ENCODE measurements at places on chromosomes 12 and 14.

DNA sequence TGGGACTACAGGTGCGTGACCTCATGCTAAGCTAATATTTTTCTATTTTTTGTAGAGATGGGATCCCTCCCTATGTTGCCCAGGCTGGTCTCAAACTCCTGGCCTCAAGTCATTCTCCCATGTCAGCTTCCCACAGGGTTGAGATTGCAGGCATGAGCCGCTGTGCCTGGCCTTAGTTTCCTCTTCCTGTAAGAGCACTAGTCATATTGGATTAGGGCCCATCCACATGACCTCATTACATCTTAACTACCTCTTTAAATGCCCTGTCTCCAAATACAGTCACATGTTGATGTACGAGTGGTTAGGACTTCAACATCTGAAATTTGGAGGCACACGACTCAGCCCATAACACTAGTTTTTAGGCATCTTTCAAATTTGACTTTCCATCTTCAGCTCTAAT is 72.2 kb upstream of the RASSF3 start:
- no peak for DNase-seq

GRCh38 chr14:33464254-33464962 is 486.5 kb downstream of the EGLN3 start:
- DNase-seq: no peak

DNA sequence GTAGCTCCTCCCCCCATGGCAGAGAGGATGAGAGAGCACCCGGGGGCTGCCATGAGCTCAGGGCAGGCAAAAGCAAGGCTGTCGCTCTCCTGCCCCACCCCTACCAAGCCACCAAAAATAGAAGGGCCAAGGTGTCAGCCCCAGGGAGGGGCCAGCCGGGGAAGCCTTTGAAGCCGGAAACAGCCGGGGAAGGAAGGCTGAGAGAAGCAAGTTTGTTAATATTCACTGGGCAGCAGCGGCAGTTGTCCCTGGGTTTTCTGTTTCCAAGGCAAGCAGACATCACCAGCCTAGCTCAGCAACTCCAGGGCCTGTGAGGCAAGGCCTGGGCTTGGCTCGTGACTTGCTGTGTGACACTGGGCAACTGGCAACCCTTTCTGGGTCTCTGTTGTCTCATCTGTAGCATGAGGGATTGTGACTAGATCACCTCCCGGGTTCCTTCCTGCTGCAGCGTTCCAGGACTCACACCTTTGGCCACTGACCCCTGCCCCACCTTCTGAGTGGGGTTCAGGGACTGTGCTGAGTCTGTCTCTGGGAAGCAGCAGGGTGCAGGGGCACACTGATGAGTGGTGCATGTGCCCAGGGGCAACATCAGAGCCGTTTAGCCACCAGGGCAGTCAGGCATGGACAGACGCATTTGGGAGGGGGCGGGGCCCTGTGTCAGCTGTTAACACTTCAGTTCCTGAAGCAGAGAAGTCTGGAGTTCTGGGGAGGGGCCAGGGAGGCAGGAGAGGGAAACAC is 24.3 kb downstream of the SYNDIG1L start:
- DNase-seq: peak; percentile 70

- DNase-seq: no peak
Observed at GRCh38 chr12:112741106-112741505, 50.4 kb upstream of the RPH3A start.

DNA sequence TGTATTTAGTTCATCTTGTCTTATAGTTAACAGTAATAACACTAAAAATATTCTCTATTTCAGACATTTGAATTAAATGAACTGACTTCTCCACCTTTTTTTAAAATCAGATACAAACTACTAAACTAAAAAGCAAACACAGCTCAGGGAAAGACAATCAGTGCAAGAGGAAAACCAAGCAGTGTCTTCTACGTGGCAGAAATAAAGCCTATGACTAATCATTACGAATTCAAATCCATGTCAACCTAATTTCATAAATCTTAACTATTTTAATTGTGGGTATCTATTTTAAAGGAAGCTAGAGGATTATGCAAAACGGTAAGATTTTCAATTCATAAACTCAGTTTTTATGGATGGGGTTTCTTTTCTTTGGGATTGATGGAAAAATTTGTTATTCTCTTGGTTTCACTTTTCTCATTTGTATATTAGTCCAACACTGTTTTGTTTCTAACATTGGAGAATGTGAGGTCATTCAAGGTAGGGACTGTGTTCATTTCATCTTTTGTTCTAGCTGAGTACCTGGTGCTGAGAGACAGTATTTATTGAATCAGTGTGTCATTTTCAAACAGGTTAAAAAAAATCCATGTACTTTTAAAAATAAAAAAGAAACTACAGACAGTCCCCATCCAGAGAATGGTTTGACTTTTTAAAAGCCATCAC is 12.8 kb upstream of the PALS1 start:
- no peak for DNase-seq

GRCh38 chr12:122346054-122346453 is 76.4 kb downstream of the CLIP1 start:
- no peak for DNase-seq

GRCh38 chr14:72825486-72825885 is 68.4 kb downstream of the DPF3 start:
- no peak for DNase-seq

GRCh38 chr14:95475540-95476240 is 40.8 kb downstream of the SYNE3 start:
- DNase-seq: no peak

GRCh38 chr12:42039176-42039575 is 105.5 kb downstream of the GXYLT1 start:
- DNase-seq: no peak

DNA sequence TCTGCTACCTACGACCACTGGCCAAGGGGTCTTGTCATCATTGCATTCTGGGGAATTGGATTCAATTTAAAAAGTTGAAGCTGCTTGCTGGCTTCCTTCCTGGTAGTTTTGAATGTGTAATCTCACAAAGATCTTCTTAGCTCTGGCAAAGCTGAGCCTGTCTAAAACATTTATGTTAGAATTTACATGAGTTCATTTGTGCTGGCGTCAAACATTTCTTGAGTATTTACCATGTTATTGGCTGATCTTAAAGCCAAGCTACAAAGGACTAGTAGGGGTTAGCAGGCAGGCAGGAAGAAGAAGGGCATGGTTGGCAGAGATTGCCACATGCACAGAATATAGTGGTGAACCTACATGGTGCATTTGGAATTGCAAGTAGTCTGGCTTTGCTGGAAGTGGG is 444.8 kb downstream of the DIO2 start:
- no peak for DNase-seq

GRCh38 chr12:106089935-106090334 is 48.8 kb downstream of the NUAK1 start:
- no peak for DNase-seq

- DNase-seq: no peak
Observed at GRCh38 chr12:42282294-42282693, 43.6 kb downstream of the ZCRB1 start.

GRCh38 chr14:69548566-69548965 is 26.1 kb downstream of the CCDC177 start:
- no peak for DNase-seq

DNA sequence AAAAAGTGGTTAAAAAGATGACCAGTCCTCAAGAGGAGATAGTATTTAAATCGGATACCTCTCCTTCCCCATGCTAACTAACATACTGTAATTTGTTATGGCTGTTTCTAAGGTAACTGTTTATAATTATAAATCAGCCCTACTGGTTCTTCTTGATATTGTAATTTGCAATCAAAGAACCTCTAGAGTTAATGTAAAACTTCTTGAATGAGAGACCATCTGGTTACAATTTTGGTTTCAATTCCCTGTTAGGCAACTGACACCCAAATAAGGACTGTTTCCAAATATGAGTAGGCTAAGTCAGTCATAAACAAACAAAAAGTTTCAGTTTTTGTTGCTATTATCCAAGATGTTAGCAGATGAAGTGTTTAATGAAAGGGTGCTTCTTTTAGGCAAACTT is 120.2 kb upstream of the DNM1L start:
- no peak for DNase-seq

DNA sequence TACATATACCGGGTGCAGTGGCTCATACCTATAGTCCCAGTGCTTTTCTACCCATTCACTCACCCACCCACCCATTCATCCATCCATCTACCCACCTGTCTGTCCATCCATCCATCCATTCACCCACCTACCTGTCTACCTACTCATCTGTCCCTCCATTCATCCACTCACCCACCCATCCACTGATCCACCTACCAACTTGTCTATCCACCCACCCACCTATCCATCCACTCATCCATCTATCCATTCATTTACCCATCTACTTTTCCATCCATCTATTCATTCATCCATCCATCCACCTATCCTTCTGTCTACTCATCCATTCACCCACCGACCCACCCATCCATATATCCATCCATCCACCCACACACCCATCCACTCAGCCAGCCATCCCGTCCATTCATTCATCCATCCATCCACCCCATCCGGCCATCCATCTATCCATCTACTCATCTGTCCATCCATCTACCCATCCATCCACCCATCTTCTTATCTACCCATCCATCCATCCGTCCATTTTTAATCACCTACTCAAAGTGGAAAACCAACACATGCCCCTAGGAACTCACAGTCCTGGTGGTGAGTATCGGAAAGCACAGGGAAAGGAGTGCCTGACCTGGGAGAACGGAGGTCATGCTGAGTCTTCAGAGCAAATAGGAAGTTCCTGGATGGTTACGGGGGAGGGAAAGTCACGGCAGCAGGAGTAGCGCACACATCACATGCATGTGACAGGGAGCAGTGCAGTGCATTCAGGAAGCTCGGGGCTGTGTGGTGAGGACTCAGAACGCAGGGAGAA is 20.0 kb downstream of the DDX51 start:
- DNase-seq: no peak

DNA sequence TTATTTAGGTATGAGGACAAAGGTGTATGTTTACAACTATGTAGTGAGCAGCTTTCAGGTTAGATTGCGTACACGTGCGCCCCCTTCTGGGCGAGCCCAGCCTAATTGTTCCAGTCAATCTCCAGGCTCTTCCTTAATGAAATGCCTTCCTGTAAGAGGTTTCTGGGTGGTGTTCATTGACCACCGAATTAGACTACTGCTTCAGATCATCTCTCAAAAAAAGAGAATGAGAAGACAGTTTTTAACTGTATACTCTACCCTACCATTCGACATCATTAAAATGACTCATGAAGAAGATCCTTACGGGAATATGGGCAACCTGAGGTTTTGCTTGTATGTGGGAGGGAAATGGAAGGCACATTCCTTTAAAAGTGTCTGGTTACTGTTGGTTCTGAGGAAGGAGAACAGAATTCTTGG is 2.1 kb downstream of the LUM start:
- DNase-seq: no peak

- peak; percentile 43 for DNase-seq
Observed at GRCh38 chr12:51980051-51980808, 26.5 kb upstream of the TAMALIN start.

- DNase-seq: no peak
Observed at GRCh38 chr14:21042918-21043317, 756 bp downstream of the RNASE7 start.

GRCh38 chr12:121277374-121277759 is 19.1 kb downstream of the CAMKK2 start:
- DNase-seq: no peak

GRCh38 chr14:75418850-75419768 is 8.7 kb upstream of the JDP2 start:
- DNase-seq: peak; percentile 35

- peak; percentile 6 for DNase-seq
Observed at GRCh38 chr14:22084393-22085281, 411.0 kb upstream of the OR4E1 start.

GRCh38 chr14:102859911-102860310 is 62.6 kb upstream of the AMN start:
- DNase-seq: no peak

Measured in PC-9 (cell line).